Mucosa of descending colon (tissue), 3 donors: ENCODE measurements at places on chromosomes 16 and 17. TPM values are rescaled to one million over a fixed set of nuclear protein-coding genes. Genes with fewer than 3 reads are reported as not detected.

DNA sequence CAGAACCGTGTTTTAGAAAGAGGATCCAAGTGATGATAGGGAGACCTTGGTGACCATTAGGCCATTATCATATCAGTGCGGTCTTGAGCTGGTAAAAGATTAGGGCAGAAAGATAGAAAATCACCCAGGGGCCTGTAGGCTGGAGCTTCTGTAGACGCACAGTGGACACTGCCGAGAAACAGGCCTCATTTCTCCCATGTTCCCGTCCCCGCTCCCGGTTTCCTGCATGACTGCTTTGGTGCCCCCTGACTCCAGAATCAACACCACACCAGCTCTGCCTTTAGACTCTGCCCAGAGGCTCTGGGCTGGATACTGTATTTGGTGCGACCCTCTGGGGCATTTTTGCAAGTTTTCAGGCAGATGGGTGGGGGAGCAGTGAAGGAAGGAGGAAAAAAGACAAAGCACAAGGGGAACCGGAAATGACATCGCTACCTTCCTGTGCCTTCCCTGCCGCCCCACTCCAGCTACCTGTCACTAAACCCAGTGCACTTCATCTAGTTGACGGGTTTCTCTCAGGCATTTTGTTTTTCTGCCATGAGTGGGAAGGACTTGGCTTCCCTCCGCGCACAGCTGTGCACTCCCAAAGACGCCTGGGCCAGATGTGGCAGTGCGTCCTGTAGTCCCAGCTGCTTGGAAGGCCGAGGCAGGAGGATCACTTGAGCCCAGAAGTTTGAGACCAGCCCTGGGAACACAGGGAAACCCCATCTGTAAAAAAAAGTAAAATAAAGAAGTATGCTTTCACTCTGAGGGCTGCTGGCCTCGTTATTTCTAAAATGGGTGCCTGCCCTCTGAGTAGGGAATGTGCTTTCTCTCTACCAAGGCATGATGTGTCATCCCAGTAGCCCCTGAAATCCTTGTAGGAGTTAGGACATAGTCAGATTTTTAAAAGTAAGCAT is 214.1 kb downstream of the RPTOR start:
- DNase-seq, result no peak

The ZSCAN10 gene
- not detected for total RNA-seq

GRCh38 chr17:79255926-79256585 is 181.4 kb downstream of the ENGASE start:
- no peak for DNase-seq

The TPSD1 gene
- 4.3 TPM for total RNA-seq

The BRIP1 gene
- total RNA-seq, result 7.4 TPM

GRCh38 chr16:35692824-35693223 is 2233.4 kb downstream of the TP53TG3F start:
- DNase-seq, result no peak

- no peak for DNase-seq
Observed at GRCh38 chr17:82901856-82902255, 62.0 kb upstream of the ZNF750 start.

The SLC52A1 gene
- total RNA-seq, result 3.6 TPM

GRCh38 chr16:86622700-86623615 is 44.6 kb downstream of the FOXL1 start:
- DNase-seq, result no peak

- DNase-seq, result peak; percentile 86
Observed at GRCh38 chr16:1331712-1332617, 1.5 kb upstream of the BAIAP3 start.

- DNase-seq, result no peak
Observed at GRCh38 chr17:74449773-74450172, 16.7 kb upstream of the CD300A start.

GRCh38 chr16:71629278-71630016 is 3.5 kb downstream of the MARVELD3 start:
- DNase-seq, result no peak

DNA sequence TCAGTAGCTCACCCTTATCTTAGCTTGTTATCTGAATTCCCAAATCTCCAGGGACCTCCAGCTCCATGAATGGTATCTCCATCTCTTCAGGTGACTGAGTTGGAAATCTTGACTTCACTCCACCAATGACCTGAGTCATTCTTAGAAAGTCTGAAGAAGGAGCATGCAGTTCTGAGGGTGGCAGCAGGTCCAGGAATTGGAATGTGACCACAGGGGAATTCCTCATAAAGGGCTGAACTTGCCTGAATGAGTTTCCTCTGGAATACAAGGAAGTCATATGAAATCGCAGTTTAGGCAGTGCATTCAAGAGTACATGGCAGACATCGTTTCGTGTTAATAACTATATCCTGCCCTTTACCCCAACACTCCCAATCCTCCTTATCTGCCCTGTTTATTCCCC is 12.5 kb upstream of the PYY start:
- no peak for DNase-seq

DNA sequence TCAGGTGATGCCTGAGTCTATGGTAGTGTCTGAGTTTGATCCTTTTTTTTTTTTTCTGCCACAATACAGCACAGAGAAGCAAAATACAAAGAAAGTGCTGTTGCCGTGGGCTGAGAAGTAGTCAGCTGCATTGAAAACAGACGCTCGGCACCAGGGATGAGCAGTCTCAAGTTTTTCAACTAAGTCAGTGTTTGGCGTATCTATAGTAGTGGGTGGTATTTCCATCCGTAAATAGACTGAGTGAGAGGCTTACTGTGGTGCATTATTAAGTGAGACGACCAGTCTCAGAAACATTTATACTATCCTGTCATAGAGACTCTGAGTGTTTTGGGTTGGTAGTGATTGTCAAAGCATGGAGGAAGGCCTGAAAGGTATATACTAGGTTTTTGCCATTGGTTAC is 221.3 kb downstream of the SNX29 start:
- DNase-seq, result no peak

- DNase-seq, result no peak
Observed at GRCh38 chr17:56700919-56701420, 107.5 kb downstream of the NOG start.

DNA sequence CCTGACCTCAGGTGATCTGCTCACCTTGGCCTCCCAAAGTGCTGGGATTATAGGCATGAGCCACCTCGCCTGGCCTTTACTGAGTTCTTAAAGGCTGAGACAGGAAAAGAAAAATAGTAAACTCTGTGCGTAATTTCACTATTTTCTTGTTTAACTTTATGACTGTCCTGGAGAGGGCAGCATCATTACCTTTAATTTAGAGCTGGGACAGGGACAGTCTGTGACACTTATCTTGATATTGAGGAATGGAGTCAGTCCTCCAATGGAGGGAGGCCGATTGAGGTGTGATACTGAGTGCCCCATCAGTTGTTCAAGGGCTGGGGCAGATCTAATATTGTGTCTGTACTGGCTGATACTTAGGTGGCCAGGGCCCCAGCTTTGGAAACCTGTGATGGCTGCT is 21.5 kb upstream of the SPN start:
- DNase-seq, result no peak

- peak; percentile 78 for DNase-seq
Observed at GRCh38 chr16:87945351-87946042, 5.7 kb upstream of the BANP start.

GRCh38 chr17:17380145-17380925 is 77.2 kb downstream of the NT5M start:
- no peak for DNase-seq

- DNase-seq, result no peak
Observed at GRCh38 chr17:17868641-17869522, 32.1 kb upstream of the SREBF1 start.

The TP53TG3F gene
- total RNA-seq, result not detected

GRCh38 chr16:74183601-74184360 is 112.8 kb upstream of the PSMD7 start:
- no peak for DNase-seq

The IL4R gene
- total RNA-seq, result 131 TPM

The PABPN1L gene
- not detected for total RNA-seq

- no peak for DNase-seq
Observed at GRCh38 chr16:69522041-69522578, 43.7 kb upstream of the NFAT5 start.

DNA sequence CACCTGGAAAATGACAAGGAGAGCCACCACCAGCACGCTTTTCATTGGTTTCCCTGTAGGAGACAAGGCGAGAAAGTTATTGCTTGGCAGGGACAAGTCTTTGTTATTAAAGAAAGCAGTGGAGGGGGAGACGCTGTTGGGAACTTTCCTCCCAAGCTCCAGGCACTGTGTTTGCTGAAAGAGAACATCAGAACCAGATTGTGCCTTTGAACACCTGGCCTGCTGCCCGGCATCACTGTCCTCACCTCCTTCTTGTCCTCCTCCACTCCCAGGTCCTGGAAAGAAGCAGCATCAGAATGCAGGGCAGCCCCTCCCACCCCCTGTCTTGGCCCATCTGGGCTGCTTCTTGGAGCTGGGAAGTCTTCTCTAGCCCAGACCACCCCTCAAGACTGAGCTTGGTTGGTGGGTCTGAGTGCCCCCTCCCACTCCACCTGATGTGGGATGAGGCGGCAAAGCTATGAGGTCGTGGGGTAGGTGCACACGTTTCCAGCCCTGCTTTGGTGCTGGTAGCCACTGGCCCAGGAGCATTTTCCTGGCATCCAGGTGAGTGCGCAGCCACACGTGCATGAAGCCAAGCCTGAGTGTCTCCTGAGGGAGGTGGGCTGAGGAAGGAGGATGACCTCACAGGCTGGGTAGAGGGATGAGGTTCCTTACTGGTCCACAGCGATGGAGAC is 6.2 kb downstream of the CCR7 start:
- DNase-seq, result no peak

DNA sequence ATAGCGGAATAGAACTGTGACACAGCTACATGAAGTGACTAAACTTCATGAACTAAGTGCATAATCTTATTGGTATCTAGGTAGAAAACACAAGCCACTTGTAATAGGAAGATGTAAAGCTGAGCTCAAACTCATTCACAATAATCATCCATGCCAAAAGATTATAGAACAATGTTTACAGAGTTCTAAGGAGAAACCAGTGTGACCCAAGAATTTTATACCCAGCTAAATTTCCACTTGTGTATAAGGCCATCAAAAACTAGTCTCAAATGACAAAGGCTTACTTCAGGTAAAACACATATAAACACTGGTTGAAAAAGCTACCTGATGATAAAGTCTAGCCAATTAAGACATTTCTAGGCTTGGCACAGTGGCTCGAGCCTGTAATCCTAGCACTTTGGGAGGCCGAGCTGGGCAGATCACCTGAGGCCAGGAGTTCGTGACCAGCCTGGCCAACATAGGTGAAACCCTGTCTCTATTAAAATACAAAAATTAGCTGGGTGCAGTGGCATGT is 16.9 kb upstream of the CPD start:
- no peak for DNase-seq

- no peak for DNase-seq
Observed at GRCh38 chr17:50064253-50065001, 8.5 kb downstream of the ITGA3 start.

The CCL3 gene
- total RNA-seq, result 4.3 TPM

The CORO6 gene
- 1.2 TPM for total RNA-seq

DNA sequence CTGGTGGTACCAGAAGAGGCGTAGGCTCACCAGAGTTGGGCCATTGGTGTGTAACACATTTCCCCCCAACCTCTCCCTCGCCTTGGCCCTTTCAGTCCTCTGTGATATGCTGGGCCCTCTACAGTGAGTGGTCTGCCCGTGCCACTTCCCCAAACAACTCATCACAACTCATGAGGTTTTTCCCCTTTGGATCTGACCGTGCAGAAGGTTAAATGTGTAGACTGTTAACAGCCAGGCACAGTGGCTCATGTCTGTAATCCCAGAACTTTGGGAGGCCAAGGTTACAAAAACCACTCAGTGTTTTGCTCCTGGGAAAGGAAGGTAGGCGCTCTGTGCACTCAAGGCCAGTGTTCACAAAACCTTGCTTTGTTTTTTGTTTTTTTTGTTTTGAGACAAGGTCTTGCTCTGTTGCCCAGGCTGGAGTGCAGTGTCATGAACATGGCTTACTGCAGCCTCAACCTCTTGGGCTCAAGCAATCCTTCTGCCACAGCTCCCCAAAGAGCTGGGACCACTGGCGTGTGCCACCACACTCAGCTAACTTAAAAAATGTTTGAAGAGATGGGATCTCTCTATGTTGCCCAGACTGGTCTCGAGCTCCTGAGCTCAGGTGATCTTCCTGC is 11.3 kb upstream of the CYB5B start:
- no peak for DNase-seq

DNA sequence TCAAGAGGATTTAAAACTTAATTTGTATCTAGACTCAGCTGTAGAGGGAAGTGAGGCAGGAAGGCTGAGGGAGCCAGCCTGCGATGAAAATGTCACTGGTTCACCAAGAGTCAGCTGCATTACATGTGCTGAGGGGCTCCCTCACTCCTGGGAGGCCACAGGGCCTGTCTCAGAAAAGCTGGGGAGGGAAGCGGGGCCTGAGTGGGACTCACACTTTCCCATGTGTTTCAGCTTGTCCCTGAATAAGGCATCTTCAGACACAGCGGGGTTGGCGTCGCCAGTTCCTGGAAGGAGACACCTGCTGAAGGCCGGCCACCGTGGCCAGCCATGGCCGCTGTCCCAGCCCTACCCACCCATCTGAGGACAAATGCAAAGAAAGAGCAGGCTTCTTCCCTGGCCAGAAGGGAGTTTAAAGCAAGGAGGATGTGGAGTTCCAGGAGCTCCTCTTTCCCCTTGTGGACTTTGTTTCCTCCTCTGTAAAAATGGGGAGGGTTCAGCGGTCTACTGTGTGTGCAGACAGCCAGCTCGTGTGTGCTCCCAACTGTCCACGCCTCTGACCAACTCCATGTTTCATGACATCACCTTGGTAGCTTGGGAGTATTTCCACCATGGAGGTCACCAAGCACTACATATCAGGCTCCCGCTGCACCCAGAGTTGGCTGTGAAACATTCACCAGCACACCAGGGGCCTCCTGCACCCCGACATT is 19.2 kb upstream of the MRPS23 start:
- DNase-seq, result no peak

GRCh38 chr17:77890771-77891170 is 67.7 kb upstream of the TNRC6C start:
- DNase-seq, result no peak

- no peak for DNase-seq
Observed at GRCh38 chr17:66426397-66427033, 124.1 kb downstream of the PRKCA start.

DNA sequence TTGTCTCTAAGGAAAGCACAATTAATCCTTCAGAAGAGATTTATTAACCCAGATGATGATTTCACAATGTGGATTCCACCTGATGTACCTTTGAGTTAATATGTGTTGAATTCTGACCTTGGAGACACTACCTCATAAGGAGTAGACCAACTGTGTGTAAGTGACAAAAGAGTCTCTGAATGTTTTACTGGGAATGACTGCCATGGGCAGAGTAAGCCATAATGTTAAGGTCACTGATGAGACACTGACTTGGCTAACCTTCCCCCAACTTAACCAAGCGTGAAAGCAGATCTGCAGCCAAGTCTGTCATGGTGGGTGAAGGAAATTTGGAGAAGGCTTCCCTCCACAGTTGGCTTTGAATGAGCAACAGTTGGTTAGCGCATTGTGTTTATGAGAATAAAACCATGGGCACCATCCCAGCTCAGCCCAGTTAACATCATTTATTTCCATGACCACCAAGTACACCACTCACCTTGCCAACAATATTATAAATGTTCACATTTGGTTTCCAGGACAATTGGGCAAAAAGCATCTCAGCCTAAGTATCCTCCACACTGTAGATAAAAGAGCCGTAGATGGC is 618.5 kb downstream of the KCNJ2 start:
- DNase-seq, result no peak

- DNase-seq, result no peak
Observed at GRCh38 chr17:29705386-29705785, 82.7 kb upstream of the CORO6 start.

The SLC38A8 gene
- total RNA-seq, result not detected

- DNase-seq, result no peak
Observed at GRCh38 chr17:76953066-76953465, 84.9 kb downstream of the MGAT5B start.

GRCh38 chr17:73588891-73589290 is 55.4 kb downstream of the SDK2 start:
- no peak for DNase-seq

GRCh38 chr17:1298606-1299005 is 19.1 kb downstream of the TRARG1 start:
- no peak for DNase-seq
